Mesendoderm (in vitro differentiated cells): ENCODE measurements at places on chromosomes 3 and 15.

DNA sequence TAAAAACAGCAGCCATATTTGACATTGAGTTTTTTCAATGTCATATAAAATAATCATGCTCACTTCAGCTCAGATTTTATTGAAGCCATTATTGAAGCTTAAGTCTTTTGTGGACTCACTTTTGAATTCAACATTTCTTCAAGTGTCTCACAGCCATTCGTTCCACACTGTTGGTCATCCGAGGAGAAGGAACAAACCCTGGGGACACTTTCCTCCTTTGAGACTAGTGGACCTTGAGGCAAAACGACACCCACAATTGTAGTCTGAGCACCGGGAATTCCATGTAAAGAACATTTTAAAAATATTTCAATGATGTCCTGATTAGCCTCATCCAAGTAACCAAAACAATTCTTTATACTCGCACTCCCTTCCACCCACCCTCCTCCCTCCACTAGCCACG is 174.7 kb downstream of the CD47 start:
- no peak for DNase-seq

DNA sequence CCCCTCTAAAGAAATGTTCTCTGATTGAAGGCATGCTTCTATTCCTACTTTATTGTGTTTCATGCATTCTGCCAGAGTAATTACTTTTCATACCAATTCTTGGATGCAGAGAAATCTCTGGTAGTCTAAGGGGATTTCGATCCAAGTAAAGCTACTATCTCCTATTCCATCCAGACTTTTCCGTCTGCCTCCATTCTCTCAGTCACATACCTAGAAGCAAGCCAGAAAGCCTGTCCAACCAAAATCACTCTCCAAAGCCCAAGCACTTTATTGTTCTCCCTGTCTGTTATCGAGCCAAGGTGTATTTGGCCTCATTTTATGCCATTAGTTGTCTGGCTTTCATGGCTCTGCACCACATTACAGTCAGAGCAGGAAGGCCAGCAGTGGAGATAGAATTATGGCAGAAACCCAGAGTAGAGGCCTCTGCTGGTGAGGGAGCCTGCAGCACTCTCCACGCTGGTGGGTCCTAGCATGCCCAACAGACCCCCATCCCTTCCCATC is 95.9 kb downstream of the SLC49A4 start:
- DNase-seq: peak; percentile 13

DNA sequence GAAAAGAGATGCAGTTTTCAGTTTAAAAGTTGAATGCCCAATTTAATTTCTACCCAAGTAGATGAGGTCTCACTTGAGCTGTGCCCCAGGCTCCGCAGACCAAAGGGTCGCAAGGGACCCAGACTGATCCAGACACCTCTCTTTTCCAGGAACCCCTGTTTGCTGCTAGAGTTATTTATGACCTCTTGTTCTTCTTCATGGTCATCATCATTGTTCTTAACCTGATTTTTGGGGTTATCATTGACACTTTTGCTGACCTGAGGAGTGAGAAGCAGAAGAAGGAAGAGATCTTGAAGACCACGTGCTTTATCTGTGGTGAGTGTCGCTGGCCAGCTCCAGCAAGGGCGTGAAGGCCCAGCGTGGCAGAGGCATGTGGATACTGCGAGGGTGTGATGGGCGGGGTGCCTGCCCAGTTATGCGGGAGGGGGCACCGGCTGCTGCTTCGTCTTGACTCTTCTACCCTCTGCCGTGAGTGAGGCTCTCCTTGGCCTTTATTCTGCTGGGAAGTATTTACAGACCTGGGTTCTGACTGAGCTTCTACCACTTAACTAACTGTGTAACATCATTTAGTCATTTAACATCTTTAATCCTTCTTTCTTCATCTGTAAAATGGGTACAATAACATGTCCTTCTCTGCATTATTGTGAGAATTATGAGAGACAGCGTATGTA is 164.2 kb upstream of the BHLHE40 start:
- DNase-seq: no peak

GRCh38 chr3:37024820-37025405 is 31.6 kb downstream of the MLH1 start:
- DNase-seq: no peak

DNA sequence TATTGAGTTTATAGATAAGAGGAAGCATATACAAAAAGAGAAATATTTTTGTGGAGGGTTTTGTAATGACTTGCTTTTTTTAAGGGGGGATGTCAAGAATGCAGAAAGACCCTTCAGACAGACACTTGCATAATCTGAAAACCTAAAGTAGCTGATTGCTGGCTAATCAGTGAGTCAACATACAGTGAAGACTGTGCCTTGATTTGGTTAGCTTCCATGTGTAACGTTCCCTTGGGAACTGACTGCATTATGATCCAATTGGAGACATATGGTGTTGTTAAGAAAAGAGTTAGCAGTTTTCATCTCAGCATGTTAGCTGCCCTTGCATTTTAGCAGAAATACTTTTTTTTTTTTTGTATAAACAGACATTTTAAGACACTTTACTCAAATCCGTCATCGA is 483.2 kb downstream of the RBMS3 start:
- DNase-seq: peak; percentile 21

- no peak for DNase-seq
These were observed 47.0 kb downstream of the RPLP1 start for GRCh38 chr15:69499521-69500211.

GRCh38 chr15:56980473-56980872 is 62.0 kb downstream of the TCF12 start:
- no peak for DNase-seq

- DNase-seq: no peak
These were observed 69.3 kb downstream of the LRIG1 start for GRCh38 chr3:66431494-66431893.

DNA sequence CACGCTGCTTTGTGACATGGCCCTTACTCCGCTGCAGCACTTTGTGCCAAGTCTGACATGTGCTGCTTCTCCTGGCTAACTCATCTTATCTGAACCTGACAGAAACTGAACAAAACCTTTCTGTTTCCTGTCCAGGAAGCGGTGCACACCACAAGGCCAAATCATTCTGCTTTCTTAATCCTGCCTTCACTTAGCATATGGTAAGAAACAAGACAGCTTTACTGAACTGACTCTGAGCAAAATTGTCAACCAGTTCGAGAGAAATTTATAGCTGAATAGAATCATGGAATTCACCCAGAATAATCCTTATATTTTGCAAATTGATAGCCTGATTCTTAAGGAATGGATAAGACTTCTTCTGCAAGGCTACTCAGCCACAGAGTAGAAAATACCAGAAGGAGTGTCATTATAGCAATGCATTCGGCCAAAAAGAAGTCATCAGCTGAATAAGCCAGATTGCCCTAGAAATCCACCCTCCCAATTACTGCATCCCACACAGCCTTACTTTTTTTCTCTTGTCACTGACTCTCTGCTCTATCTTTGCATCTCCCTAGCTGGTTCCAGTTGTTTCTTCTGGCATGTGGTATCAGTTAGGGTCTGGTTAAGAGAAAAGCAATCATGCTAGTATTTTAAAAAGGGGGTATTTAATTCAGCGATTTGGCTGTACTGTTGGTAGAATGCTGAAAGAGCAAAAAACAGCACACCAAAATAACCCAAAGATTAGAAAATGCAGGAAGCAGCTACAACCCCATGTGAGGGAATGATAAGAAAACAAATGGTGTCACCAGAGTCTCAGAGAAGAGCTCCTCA is 41.6 kb upstream of the STRIT1 start:
- DNase-seq: peak; percentile 46

- DNase-seq: no peak
These were observed 695.0 kb upstream of the GRM7 start for GRCh38 chr3:6165951-6166350.

DNA sequence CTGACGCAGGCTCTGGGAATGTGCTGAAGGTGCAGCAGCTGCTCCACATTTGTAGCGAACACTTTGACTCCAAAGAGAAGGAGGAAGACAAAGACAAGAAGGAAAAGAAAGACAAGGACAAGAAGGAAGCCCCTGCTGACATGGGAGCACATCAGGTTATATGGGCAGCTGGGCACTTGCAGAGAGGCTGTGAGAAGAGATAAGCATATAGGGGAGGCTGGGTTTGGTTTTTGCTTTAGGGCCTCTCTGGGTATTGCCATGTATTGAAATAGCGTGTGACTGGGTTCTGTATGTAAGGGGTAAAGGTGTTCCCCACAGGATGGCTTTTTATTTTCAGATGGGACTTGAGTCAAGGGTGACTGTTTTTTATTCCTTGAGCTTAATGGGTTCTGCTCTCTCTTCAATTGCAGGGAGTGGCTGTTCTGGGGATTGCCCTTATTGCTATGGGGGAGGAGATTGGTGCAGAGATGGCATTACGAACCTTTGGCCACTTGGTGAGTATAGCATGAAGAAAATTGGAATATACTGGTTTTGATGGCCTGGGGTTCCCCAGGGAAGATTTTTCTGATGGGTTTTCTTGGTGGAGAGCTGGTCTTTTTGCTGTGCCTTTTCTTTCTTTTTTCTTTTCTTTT is 7.4 kb downstream of the PSMD2 start:
- DNase-seq: no peak
